D721Med (cell line): ENCODE measurements at places on chromosomes 2 and 18.

DNA sequence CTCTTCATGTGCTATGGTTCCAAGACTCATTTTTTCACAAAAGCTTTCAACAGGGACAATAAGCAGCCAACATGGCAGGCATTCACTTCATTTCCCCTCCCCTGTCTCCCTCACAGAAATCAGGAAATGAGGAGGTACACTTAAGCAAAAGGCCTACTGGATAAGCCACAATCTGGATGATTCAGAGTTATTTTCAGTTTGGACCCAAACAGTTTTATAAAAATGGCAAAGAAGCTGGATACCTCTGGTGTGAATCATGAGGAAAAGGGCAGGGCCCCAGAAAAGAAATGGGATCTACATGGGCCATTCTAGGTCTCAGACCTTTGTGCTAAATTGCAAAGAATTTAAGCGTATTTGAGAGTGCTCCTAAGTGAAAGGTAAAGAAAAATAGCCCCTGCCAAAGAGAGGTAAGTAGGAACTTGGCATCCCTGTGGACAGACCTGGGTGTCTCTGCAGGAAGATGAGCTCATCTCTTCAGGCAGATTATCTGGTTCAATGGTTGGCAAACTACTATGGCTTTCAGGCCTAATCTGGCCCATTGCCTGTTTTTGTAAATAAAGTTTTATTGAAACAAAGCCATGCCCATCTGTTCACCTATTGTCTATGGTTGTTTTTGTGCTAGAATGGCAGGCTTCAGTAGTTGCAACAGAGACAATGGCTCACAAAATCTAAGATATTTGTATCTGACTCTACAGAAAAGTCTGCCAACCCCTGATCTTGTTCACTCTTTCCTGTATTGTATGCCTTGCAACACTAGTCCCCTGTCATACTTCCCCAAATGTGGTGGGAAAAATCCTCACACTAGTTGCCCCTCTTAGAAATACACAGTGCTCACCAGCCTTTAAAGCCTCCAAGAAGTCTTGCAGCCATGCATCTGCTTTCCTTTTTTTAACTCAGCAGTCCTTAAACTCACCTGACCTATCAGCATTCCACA lies 315.0 kb downstream of the ALK start:
- DNase-seq: no peak

GRCh38 chr2:26644188-26644835 lies 3.1 kb upstream of the CIB4 start:
- no peak for DNase-seq

DNA sequence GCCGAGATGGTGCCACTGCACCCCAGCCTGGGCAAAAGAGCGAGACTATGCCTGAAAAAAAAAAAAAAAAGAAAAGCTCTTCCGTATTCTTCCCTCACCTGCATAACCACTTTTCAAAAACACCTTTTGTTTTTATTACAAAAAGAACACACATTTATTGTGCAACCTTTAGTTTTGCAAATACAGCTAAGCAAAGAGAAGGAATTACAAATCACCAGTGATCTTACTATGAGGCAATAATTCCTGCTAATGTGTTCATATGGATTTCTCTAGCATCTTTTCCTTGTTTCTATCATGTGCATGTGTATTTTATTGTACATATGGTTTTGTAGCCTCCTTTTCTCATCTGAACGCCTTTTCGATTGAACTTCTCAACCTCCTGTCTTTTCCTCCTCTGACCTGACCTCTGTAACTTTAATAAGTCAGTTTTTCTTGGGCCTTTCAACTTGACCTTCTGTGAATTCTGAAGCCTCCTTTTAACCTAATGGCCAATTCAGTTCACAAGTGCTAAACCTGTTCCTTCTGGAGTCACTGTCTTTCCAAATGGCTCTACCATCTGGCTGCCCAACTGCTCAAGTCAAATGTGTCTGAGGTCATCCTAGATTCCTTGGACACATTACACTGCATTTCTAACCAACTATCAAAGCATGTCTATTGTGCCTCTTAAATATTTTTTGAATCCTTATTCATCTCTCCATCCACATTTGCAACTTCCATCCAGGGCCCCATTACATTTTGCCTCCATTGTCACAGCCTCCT lies 59.1 kb upstream of the DAPL1 start:
- no peak for DNase-seq

- no peak for DNase-seq
Measured at GRCh38 chr2:195795879-195796278, 138.9 kb downstream of the SLC39A10 start.

GRCh38 chr2:216346781-216347180 lies 25.5 kb downstream of the MARCHF4 start:
- no peak for DNase-seq

- DNase-seq: no peak
Measured at GRCh38 chr2:10260130-10260529, 42.6 kb upstream of the HPCAL1 start.

GRCh38 chr2:33457556-33458247 lies 18.7 kb upstream of the RASGRP3 start:
- no peak for DNase-seq

DNA sequence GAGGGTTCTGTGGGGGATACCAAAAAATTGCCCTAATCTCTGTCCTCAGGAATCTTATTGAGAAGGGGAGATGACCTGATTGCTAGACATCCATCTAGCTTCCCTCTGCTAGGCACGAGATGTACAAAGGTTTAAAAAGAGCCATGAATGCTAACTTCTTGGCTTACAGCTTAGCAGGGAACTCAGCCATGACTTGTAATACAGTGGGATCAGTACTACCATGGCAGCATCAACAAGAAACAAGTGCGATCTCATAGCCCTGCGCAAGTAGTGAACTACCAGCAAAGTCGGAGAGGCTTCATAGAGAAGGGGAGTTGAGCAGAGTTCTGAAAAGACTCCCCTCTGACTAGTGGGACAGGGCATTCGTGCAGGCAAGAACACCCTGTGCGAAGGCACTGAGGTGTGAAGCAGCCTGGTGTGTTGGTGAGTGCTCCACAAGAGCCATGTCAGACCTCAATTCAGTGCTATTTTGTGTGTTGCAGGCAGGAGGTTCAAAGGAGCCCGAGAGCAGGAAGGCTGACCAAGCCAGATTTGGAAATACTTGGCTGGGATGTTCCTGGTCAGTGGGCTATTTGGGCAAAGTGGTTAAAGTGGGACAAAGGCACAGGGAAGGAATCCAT lies 130.0 kb downstream of the FMNL2 start:
- DNase-seq: no peak

- no peak for DNase-seq
Measured at GRCh38 chr2:12857891-12858290, 141.2 kb downstream of the TRIB2 start.

- no peak for DNase-seq
Measured at GRCh38 chr2:127359520-127359919, 28.3 kb downstream of the MAP3K2 start.

GRCh38 chr2:98121149-98121548 lies 34.2 kb downstream of the VWA3B start:
- no peak for DNase-seq

- no peak for DNase-seq
Measured at GRCh38 chr2:176491172-176491904, 222.1 kb downstream of the MTX2 start.

DNA sequence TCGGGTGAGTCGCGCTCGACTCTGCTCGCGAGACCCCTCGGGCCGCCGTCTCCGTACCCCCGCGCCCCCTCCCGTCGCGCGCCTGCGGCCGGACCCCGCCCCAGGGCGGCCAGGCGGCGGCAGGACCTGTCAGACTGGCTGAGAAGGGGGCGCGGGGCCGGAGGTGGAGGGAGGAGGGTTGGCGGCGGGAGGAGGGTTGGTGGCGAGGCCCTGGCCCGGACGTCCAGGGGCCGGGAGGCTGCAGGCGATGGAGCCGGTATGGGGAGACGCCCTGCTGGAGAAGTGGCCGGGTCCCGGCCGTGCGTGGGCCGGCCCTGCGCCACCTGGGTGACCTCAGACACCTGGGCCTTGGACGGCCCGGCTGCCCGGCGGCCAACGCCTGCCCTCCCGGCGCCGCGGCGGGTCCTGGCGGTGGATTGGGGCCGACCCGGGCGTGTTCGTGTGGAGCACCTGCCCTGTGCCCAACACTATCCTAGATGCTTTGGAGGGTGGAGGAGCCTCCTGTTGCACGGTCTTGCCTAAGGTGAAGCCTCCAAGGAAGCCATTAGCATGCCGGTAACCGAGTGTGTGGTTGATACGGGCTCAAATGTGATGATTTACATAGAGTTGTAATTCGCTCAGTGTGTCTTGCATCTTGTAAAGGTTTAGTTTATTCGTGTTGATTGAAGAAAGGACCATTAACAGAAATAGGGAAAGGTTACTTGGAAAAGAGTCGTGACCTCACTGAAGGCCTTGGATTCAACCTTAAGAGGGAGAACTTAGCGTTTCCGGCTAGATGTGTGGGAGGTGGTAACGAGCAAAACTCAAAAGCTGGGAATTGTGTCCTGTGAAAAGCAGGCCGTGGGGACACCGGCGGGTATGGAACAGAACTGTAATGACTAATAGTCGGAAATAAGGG lies 550 bp downstream of the MYL12B start:
- peak; percentile 32 for DNase-seq

DNA sequence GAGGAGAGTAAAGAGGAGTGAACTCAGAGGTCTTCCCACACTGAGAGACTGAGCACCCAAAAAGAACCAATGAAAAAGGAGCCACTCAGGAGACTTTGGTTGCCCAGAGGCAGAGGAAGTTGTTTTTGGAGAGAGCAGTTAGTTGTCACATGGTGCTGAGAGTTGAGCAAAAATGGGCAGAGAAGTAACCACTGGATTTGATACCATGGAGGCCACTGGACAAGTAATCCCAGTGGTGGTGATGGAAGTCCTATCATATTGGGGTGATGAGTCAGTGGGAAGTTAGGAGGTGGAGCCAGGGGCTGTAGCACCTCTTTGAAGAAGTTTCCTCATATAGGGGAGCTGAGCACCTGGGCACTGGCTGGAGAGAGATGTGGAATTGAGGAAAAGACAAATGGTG lies 235.8 kb downstream of the TPGS2 start:
- DNase-seq: no peak

DNA sequence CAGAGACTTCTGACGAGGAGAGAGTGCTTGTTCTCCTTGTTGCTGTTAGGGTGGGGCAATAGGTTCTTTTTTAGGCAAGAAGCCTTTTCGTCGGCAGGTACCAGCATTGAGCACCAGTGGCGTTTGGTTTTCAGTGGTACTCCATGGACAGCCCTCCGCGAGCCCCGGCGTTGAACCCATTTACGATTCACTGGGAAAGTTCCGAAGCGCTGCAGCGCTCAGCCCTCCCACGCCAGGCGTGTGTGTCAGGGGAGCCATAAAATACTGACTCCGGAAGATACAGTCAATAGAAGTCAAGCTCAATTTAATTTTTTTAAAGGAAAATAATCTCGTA lies 494 bp upstream of the ROCK1 start:
- DNase-seq: no peak

DNA sequence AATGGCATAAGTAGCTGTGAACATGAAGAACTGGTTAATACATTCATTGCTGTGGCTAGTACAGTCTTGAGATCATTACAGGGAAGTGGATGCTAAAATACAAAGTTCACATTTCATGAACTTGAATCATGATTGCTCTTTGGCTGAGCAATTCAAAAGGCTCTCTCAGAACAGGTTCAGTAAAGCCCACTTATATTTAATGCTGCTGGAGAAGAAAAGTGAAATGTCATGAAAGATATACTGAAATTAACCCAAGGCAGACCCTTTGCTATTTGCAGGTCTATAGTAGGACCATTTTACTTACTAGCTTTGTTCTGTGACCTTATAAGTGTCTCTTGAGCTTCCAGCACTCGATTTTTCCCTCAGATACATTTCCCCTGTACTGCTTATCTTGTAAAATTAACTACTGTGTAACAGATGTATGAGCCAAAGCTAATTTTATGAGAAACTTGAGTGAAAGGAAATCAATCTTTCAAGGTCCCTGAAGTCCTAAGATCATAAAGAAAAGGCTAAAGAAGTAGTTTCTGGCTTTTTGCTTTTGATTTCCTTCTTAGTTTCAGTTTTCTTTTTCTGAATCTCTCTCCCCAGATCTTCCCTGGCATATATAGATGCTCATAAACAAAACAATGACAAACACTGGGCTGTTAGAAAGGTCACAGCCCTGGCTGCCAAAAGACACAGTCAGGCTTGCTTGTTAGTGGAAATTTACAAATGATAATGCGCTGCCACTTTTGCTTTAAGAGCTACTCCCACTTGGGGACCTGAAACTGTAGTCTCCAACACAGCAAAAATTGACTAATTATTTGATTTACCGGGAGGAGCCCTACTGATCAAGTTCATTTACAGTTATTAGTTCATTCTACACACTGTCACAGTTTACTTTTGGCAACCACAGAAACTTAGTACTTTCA lies 132.7 kb upstream of the XPO1 start:
- no peak for DNase-seq

DNA sequence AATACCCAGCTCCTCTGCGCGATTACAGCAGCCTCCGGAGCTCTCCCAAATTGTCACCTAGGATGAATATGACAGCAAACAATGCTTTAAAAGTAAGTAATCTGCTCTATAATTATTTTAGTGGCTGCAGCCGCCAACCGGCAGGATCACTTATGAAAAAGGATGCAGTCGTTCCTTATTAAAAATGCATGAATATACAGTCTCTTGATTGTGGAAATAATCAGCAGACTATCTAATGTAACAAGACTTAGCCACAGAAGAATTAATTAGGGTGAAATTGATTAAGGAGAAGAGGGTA lies 71.8 kb upstream of the STPG4 start:
- no peak for DNase-seq
